ENCODE measurements at places on chromosomes 4 and X. TPM values are rescaled to one million over a fixed set of nuclear protein-coding genes. Genes with fewer than 3 reads are reported as not detected.
A peak's percentile ranks its signal among the peaks of the same experiment; 100 is the strongest.

- no peak for DNase-seq
Observed at GRCh38 chrX:120690344-120690743, 60.5 kb upstream of the C1GALT1C1 start.

GRCh38 chr4:75251547-75251946 is 262.7 kb downstream of the RCHY1 start:
- no peak for DNase-seq

- DNase-seq, result no peak
Observed at GRCh38 chr4:173128199-173128890, 40.3 kb upstream of the GALNT7 start.

GRCh38 chr4:3772632-3773031 is 6.4 kb downstream of the ADRA2C start:
- DNase-seq, result no peak

DNA sequence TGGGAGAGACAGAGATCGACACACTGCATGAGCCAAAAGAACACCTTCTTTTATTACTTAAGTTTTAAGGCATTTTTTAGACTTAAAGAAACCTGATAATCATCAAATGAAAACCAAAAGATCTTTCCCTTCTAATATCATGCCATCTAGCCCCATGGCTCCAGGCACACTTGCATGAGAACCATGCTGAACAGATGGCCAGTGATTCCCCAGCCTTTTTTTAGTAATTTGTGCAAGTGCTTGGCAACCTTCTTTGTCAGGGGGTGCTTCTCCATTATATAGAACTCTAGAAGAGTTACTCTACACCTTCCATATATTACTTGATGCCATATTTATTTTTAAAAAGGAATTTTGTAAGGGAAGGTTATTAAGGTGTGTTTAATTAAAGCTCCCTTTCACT is 182.2 kb upstream of the TEX13C start:
- no peak for DNase-seq

DNA sequence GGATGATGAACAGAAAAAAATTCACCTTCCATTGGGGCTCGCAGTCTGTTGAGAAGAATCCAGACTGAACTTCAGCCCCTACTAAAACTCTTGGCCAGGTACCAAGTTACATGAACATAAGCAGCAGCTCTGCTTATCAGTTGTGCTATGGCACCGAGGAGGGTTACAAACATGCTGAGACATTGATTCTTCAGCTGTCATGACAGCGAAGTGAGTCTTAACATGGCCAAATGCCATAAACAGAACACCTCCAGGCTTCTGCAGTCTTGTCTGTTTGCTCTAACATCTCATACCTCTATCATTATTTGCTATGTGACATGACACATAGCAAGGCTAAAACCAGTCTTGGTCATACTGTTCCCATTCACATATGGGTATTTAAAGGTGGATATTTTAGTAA is 521.5 kb downstream of the GRID2 start:
- DNase-seq, result no peak

- DNase-seq, result no peak
Observed at GRCh38 chr4:76904646-76905190, 6.8 kb upstream of the SOWAHB start.

GRCh38 chr4:148068065-148068911 is 336.4 kb downstream of the ARHGAP10 start:
- no peak for DNase-seq

DNA sequence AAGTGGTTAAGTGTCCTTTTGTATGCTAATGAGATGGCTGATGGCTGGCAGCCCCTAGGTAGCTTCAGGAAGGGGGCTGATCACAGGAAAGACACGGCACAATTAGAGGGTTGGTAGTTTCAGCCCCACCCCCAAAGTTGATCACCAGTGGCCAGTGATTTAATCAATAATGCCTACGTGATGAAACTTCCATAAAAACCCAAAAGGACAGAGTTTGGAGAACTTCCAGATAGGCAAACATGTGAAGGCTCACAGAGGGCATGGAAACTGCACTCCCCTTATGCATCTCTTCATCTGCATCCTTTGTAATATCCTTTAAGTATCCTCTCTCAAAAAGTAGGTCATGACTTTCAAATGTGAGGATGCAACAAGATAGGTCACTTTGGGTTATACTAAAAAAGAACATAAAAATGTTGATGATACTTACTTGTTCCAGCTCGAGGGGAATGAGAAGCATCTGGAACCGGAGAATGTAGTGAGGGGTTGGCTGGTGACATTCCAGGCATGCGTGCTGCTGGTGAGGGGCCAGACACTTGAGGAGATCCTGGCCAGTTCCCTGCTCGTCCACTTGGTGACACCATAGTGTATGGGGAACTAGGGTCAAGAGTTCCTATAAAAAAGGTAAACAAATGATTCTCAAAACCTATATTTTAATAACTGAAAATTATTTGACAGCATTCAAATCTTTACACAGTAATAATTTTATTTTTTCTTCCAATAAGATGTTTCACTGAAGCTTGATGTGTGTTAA is 16.7 kb upstream of the CXorf38 start:
- no peak for DNase-seq

DNA sequence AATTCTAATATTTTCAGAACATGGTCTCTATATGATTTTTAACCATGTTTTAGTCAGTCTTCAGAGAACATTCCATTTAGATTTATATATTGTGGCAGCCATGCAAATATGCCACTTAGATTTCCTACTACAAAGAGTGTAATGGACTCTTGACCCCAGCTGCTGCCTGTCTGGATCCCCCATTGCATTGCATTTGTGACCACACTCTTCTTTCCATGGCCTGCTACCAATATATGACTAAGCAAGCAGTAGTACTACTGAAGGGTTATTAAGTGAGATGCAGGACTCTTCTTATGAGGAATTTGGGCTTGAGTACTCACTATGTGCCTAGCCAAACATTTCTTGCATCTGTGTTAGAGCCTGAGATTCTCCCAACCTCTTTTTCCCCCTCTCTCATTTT is 306.8 kb downstream of the PDHA2 start:
- DNase-seq, result no peak

GRCh38 chr4:153152501-153153338 is 51.5 kb upstream of the TRIM2 start:
- no peak for DNase-seq

GRCh38 chr4:140300271-140300970 is 73.0 kb upstream of the SCOC start:
- DNase-seq, result no peak

DNA sequence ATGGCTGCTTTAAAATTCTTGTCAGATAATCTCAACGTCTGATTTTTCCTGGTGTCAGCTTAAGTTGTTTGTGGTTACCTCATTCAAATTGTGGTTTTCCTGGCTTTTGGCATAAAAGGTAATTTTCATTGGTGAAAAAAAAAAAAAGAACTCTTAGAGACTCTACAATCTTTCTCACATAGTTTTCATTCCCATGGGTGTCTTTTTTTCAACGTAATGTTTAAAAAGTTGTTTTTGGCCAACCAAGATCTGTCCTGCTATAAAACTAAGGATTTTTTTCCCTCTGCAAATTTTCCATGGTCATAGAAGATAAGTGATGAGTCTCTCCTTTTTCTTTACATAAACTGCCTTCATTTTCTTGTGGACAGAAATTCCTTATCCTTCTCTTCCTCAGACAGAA is 28.9 kb upstream of the RPS6KA6 start:
- no peak for DNase-seq

DNA sequence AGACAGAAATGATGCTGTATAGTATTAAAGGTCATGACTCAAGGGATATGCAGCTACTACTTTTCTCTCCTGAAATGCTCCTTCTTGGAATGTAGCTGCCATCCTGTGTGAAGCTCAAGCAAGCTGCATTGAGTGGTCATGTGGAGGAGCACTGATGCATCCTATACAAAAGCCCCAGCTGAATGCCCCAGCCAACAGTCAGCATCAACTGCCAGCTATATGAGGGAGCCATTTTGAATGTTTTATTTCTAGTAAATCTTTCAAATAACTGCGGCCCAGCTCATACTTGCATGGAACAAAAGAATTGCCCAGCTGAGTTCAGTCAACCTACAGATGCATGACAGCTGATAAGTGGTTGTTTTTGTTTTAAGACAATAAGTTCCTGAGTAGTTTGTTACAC is 165.0 kb upstream of the GEMIN8 start:
- no peak for DNase-seq

DNA sequence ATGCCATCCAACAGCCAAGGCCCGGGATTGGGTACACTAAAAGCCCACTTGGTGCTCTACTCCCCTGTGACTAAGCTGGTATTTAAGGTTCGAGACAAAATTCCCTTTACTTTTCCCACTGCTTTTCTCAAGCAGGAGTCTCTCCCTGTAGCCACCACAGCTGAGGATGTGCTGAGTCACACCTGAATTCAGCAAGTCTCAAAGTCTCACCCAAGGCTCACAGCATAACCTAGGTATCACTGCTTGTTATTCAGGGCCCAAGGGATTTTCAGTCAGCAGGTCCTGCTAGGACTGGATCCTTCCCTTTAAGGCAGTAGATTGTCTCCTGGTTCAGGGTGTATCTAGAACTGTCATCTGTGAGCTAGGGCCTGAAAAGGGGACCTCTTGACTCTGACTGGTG is 39.2 kb downstream of the FMR1NB start:
- no peak for DNase-seq

DNA sequence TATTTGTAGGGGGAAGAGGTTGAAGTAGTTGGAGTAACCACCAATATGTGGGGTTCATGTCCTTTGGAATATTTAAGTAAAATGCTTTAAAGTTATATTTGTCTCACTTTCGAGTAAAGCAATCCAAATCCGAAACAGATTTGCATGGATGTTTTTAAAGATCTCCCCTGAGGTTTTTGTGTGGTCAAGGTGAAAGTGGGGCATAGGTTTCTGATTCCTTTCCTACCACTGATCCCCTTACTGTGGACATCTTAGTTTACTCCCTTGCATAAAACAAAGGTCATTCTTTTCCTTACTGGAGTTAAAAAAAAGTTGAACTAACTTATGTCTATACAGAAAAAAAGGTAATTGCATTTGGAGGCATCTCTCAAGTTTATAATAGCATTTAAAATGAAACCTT is 71.9 kb upstream of the PHOX2B start:
- no peak for DNase-seq

DNA sequence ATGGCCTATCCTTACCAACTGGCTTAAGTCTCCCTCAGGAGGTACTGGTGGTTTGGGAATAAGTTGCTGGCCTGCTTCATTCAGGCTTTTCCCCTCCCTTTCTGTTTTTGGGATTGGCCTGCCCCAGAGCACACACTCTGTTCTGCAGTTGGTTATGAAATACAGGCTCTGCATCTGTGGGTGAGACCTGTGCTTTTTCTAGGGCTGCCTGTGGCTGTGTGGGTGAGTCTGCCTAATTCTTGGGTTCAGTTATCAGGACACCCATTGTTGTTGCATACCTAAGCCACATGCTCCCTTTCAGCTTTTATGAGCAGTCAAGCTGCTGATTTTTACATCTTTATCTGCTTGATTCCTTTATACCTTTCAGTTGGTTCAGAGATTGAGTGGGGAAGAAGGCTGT is 19.0 kb upstream of the CWH43 start:
- DNase-seq, result no peak

GRCh38 chr4:163042306-163042705 is 124.4 kb downstream of the NAF1 start:
- no peak for DNase-seq

- no peak for DNase-seq
Observed at GRCh38 chr4:61522312-61522711, 322.2 kb downstream of the ADGRL3 start.

GRCh38 chrX:49878128-49878833 is 1.0 kb upstream of the USP27X start:
- DNase-seq, result peak; percentile 11

DNA sequence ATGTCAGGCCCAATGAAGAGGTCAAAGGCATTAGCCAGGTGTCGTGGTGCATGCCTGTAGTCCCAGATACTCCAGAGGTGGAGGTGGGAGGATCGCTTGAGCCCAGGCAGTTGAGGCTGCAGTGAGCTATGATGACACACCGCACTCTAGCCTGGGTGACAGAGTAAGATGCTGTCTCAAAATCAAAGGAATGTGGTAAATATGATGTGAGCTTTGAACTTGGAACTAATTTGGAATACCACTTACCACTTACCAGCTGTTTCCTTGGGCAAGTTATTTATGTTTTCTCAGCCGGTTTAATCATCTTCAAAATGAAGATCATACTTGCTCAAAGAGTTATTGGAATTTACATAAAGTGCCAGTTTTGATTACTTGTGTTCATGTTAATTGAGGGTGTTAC is 23.8 kb upstream of the SEPSECS start:
- no peak for DNase-seq

DNA sequence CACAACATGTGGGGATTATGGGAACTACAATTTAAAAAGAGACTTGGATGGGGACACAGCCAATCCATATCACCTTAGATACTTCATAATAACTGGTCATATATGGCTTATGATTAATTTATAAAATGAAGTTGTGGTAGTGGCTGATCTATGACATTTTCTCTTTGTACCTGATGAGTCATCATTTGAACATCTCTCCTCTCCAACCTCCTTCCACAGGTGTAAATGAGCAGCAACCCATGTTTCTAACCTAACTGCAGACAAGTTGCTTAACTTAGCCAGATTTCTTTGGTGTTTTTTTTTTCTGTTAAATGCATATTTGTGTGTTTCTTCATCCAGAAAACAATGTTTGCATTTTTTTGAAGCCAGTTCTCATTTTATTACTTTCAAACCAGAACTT is 42.6 kb downstream of the SPANXA2 start:
- DNase-seq, result no peak

GRCh38 chr4:8861576-8862295 is 9.9 kb downstream of the HMX1 start:
- no peak for DNase-seq

GRCh38 chr4:95537863-95538488 is 10.8 kb downstream of the UNC5C start:
- DNase-seq, result no peak

GRCh38 chr4:134471569-134471968 is 270.0 kb upstream of the PABPC4L start:
- no peak for DNase-seq

GRCh38 chr4:7638984-7639789 is 204.5 kb upstream of the PSAPL1 start:
- no peak for DNase-seq

DNA sequence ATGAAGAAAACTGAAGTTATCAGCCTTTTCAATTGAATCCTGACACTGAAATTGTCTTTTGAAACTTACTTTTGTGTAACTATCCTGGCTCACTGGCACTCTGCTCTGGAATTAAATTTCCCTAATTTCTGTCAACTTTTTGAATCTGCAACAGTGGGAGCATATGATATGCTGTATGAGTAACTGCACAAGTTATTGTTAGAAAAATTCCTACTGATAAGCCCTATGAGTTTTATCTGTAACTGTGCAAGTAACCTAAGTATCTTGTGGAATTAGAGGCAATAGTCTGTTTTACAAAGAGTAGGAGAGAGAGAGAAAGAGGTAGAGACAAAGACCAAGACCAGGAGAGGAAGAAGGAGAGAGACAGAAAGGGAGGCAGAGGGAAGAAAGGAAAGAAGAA is 9.2 kb upstream of the HPGD start:
- no peak for DNase-seq

- DNase-seq, result no peak
Observed at GRCh38 chr4:40329805-40330204, 5.3 kb upstream of the CHRNA9 start.

CC2D2A gene
- 1.7 TPM for total RNA-seq

P2RY8 gene
- total RNA-seq, result 0.72 TPM

SAGE1 gene
- total RNA-seq, result 22.9 TPM

AKAP4 gene
- 0.11 TPM for total RNA-seq

LRCH2 gene
- 2.6 TPM for total RNA-seq

UCP1 gene
- not detected for total RNA-seq

GRPR gene
- not detected for total RNA-seq

STPG2 gene
- total RNA-seq, result not detected

TMPRSS11B gene
- not detected for total RNA-seq

PFKFB1 gene
- total RNA-seq, result 0.24 TPM

LEF1 gene
- 35.4 TPM for total RNA-seq

PASD1 gene
- total RNA-seq, result 10.5 TPM

NKX1-1 gene
- total RNA-seq, result not detected

CSAG1 gene
- 58.3 TPM for total RNA-seq
